ENCODE measurements at places on chromosomes 5 and 9.

DNA sequence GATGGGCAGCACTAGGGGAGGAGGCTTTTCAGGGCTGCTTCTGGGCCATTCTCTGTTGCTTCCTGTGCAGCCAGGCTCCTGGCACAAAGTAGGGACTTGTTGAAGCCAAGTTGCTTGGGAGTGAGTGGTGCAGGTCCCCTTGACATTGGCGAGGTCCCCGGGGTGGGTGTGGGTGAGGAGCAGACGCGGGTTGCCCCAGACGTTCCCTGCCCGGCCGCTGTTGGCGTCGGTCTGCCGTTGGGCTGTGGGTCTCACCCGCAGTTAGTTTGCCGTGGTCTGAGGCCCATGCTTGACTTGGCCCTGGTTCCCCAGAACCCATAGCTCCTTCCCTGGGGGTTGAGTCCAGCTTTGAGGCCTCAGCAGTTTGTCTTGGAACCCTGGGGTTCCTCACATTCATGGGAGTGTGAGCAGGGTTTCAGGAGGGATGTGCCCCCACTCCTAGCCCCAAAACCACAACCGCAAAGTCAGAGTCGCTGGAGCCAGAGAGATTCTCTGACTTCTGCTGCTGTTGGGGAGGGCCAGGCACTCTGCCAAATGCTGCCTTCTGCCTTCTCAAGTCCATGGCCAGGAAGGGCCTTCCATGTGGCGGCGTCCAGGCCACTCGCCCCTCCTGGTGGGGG, 77.5 kb downstream of the RXRA start:
- DNase-seq: peak; percentile 35

DNA sequence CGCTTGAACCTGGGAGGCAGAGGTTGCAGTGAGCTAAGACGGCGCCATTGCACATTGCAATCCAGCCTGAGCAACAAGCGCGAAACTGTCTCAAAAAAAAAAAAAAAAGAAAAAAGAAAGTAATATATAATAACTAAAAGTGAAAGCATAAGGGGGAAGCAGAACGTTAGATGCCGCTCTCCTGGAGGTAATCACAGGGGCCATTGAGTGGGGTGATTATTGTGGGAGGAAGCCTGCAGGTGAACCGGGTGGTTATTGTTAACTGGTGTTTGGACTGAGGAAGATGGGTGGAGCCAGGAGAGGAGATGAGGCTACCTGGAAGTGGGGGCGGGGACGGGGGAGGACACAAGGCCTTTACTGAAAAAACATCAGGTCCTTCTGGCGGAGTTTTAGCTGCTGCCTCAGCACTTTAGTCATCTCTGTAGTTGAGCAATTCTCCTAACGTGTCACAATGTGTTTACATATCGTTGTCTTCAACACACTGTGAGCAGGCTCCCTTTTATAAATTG, 5.3 kb upstream of the TJP2 start:
- DNase-seq: peak; percentile 72

DNA sequence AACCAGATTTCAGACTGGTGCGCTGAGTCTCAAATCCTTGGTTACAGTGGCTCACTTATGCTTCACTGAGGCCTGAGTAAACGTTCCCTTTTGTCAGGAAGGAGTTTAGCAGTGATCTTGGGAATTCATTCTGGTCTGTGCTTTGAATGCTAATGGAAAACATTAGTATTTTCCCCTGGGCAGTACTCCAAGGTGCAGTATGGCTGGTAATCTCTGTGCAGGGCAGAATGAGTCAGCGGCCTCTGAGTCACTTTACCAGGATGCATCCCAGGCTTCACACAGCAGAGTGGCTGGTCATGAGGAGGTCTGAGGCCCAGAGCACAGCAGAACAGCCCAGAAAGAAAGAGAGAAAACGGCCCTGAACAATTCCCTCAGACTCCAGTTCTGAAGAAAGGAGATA, 54.0 kb downstream of the PCA3 start:
- DNase-seq: no peak

DNA sequence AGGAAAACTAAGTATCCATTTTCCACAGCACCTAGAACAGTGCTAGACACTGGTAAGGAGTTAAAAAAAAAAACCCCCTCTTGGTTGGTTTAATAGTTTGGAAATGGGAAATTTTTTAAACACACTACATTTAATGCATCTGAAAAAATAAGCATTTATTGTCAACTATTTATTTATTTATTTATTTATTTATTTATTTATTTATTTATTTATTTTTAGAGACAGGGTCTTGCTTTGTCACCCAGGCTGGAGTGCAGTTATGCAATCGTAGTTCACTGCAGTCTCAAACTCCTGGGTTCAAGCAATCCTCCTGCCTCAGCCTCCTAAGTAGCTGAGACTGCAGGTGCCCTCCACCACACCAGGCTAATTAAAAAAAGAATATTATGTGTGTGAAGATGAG, 51.6 kb downstream of the SNCAIP start:
- no peak for DNase-seq

GRCh38 chr5:5770825-5771224, 348.3 kb downstream of the ICE1 start:
- DNase-seq: no peak

DNA sequence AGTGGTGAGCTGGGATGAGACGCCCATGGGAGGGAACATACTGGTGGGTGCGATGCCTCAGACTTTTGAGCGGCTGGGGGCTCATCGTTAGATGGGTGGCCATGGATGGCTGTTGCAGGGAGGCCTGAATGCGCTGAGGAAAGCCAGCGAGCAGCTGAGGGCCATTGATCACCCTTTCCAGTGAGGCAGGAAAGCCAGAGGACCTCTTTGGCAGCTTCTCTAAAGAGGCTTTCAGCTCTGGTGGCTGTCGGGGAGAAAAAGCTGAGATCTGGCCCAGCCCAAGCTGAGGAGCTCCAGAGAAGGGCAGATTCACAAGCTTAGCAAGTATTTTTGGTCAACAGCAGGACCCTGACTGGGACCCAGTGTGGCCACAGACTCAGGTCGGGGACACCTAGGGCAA, 13.3 kb upstream of the VAV2 start:
- DNase-seq: no peak

- peak; percentile 56 for DNase-seq
Measured at GRCh38 chr9:2015581-2016407, 647 bp downstream of the SMARCA2 start.

- no peak for DNase-seq
Measured at GRCh38 chr9:82495884-82496777, 507.6 kb downstream of the SPATA31D1 start.

GRCh38 chr5:149459891-149460290, 80.8 kb upstream of the IL17B start:
- DNase-seq: no peak

DNA sequence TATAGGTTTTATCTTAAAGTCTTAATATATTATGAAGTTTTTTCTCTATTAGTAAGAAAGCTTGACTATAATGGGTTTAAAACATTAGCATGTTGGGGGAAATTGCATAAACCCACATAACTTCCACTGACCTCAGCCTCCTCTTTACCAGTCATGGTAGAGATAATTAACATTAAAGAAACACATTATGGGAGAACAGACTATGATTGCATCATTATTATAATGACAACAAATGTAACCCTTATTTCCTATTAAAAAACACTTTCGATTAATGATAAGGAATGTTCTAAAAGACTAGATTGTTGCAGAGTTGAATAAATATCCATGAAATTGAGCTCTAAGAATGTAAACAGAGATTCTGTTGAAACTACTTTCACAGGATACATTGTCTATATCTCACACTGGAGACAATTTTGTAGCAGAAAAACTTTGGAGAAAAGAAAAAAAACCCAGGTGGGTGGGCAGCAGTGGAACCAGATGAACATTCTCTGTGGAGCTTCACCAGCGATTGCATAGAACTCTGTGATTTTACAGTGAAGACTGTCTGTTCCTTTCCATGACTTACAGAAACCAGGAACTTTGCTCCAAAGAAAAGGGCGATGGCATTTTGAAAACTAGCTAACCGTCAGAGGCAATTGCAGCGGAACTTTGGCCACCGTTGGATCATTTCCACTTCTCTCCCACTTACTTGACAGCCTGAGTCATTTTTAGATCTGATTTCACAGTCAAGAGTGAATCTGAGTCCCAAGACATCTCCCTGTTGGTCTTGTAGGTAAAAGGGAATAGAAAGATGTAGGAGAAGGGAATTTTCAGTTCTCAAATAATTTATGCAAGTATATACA, 21.0 kb upstream of the ERAP2 start:
- no peak for DNase-seq

DNA sequence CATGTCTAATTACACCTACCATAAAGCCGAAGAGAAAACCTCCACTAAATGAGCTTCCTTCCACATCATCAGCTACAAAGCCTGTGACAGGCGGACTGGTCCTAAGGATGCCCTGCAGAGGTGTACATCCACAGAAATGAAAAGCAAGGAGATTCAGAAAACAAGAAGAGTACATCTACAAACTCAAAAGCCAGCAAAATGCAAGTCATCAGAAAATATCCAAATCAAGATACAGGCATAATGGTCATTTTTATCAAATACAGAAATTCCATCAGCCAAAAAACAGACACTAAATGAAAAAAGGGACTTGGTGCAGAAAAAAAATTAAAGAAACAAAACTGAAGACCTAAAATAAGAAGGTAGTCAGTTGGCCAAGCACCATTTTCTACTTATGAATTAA, 79.7 kb downstream of the FRMD3 start:
- no peak for DNase-seq

Data from activated naive CD4-positive, alpha-beta T cell treated with Interleukin-2 at 50 U/mL for 16 hours (primary cell).